ENCODE measurements at places on chromosomes 16 and 17. TPM values are rescaled to one million over a fixed set of nuclear protein-coding genes. Genes with fewer than 3 reads are reported as not detected.

- no peak for DNase-seq
Measured at GRCh38 chr16:50066482-50067289, 916 bp downstream of the HEATR3 start.

GRCh38 chr17:55198690-55199370, 65.9 kb upstream of the HLF start:
- DNase-seq, result no peak

- DNase-seq, result no peak
Measured at GRCh38 chr17:77548967-77549366, 408.2 kb downstream of the SEC14L1 start.

- no peak for DNase-seq
Measured at GRCh38 chr17:27555339-27555738, 75.6 kb upstream of the LGALS9 start.

GRCh38 chr17:47208744-47209488, at the start of gene MYL4:
TSS of gene MYL4 (plus strand) at chr17:47209348. CDS start at chr17:47209423, 75 bp downstream.
- no peak for DNase-seq

GRCh38 chr17:350706-351448, 1.7 kb downstream of the RPH3AL start:
- no peak for DNase-seq

NUFIP2 gene
- 51.0 TPM for total RNA-seq
